ENCODE measurements at places on chromosomes 7 and 10.

GRCh38 chr7:38655833-38656774, 24.9 kb upstream of the AMPH start:
- DNase-seq = no peak

- DNase-seq = peak; percentile 78
These were observed 7.8 kb upstream of the UBE2D1 start for GRCh38 chr10:58326967-58327381.

GRCh38 chr7:2617325-2617905, 14.4 kb upstream of the TTYH3 start:
- DNase-seq = no peak

GRCh38 chr7:128938544-128939074, 882 bp downstream of the IRF5 start:
- DNase-seq = no peak

GRCh38 chr10:70284542-70285475, 1.0 kb upstream of the NPFFR1 start:
- DNase-seq = no peak

DNA sequence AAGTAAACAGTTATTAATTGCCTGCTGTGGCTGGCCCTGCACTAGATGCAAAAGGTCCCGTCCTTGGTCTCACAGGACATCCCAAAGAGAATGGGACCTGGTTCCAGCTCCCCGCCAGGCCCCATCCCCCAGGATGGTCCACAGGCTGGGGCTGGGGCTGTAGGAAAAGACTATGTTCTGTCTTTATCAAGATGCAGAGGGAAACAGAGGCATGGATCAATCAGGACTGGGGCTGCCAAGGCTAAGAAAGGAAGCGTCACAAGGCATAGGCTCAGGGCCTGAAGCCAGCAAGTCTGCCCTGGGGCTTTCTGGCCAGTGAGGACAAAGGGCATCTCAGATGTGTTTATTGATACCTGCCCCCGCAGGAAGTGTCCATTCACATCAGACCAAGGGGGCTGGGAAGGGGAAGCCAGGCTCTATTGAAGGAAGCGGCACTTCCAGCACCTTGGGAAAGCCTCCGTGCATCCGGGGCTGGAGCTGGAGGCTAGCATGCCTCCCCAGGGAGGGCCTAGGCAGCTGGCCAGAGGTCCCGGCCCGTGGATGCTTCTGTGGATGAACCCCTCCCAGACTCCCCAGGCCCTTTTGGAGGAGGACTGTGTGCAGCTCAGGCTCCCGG, 5.8 kb downstream of the VSIR start:
- DNase-seq = peak; percentile 64

- no peak for DNase-seq
These were observed 25.2 kb downstream of the NUB1 start for GRCh38 chr7:151366880-151367222.

DNA sequence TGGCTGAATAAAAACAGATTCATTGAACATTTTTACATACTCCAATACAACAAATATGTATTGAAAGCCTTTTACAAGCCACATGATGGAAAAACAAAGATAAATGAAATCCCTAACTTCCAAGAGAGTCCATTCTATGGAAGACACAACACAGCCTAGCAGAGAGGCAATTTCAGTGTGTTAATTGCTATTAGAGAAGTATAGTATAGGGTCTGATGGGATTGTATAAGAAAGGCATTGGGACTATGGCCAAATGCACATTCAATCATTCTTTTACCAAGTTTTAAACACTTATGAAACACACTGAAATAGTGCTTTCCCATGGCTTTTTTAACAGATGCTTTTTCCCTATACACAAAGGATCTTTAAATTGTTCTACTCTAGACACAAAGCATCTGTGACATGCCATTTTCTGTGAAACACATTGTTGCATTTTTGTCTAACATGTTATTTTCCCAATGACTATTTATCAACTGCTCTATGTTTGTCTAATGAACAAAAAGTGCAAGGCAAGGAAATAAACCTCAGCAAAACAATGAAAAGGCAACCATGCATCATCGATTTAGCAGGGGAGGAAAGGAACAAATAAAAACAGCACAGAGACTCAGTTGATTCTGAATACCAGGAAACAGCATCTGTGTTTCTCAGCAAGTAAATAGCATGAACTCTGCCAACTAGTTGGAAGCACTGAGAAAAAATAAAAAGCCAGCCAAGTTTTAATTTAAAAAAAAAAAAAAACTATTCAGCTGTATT, 42.4 kb upstream of the PHYHIPL start:
- DNase-seq = no peak

- DNase-seq = peak; percentile 21
These were observed 66.9 kb upstream of the SLC25A13 start for GRCh38 chr7:96388620-96389383.

DNA sequence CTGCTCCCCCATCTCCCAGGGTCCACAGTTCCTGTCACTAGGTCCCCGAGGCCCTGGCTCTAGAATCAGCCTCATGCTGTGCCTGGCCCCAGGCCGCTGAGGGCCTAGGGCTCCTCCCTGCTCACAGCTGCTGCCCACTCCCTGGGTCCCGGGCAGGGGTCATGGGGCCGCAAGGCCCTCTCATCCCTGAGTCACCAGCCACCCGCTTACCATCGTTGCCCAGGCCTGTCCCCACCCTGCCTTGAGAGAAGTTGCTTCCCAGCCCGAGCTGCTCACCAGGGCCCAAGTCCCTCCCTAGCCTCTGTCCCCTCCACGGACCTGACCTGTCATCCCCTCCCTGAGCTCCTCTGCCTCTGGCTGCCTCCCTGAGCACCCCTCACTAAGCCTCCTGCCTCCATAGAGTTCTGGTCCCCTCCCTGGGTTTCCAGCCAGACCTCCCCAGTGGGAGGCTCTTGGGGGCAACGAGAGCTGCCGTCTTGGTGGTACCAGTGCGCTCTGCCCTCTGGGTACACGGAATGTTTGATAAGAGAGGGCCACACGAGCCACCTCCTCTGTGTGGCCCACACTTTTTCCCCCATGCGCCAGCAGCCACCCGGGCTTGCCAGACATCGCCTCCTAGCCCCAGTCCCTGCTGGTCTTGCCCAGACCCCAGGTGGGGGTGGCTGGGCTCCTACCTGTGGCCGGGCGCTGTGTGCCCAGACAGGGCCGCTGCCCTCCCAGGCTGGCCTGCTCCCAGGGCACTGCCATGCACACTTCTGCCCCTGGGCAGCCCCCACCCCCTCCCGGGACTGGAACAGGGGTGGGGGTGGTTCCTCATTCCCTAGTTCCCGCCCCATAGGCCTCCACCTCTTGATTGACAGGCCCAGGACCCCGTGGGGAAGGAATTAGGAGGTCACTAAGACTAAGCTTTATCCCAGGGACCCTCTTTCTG, 21.3 kb downstream of the MLXIPL start:
- no peak for DNase-seq

GRCh38 chr10:103843045-103843444, 12.3 kb downstream of the SH3PXD2A start:
- DNase-seq = no peak

DNA sequence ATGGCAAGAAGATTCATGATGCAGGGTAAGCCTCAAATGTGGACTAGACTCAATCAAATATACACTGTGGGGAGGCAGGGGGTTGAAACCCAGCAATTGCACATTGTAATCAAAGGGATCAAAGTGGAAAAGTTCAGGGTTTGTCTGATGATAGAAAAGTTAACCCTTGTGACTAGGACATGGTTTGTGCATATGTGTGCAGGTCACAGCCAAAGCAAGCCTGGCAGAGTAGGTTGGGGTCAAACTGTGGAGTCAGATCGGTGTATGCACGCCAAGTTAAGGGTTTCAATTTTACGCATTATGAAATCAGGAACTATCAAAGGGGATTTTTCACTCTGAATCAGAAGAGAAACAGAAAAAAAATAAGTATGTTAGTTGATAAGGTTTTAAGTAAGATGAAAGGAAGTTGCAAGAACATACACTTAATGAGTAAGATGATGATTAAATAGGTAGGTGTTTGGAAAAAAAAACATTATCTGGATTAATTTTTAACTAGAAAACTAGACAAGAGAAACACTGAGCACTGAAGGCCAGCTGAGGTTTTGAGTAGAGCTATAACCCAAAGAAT, 188.3 kb downstream of the DGKB start:
- DNase-seq = no peak

DNA sequence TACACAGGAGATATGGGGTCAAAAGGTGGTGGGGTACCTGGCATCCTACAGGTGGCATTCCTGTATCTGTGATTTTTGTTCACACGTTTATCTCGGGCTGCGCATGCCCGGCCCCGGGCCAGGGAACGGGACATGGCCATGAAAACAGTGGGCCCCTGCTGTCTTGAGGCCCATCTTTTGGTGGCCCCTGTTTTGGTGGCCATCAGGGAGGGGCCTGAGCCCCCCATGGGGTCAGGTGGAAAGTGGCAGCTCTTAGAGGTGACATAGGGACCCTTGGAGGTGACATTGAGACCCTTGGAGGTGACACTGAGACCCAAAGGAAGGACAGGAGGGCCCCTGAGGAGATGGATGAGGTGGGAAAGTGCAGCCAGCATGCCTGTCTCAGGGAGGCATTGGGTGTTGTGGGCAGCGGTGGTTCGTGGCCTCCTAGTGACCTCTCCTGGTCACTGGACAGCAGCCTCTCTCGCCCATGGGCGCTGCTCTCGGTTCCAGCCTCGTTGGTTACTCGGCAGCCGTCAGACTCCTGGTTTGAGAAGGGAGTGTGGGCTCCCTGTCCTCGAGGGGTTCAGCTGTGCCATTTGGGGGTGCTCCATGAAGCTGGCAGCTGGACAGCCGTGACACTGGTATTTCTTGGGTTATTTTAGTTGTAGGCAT, 39.9 kb downstream of the INPP5A start:
- no peak for DNase-seq

DNA sequence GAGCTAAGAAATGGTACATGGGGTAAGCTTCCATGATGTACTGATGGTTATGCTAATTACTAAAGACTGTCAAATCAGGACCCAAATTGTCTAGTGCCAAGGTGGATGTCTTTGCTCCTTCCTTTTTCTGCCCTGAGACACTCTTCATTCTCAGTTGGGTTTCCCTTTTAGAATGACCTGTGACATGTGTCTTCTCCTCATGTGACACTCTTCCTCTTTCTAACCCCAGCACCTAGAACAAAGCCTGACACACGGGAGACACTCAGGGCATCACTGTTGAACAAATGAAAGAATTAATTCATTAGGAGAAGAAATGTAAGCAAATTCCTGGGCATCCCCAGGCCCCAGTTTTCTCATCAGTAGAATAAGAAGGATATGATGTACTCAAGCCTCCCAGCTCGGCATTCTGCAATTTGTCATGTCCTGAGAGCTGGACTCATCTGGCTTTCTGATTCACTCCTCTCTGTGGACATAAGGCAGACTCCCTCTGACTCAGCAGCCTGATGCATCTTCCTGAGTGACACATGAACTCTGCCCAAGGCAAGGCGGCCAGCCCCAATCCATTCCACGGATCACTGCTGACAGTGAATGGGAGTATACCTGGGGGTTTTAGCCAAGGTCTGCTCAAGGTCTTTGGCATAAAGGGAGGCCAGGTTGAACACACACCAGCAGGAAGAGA, 473.8 kb downstream of the KCNMA1 start:
- peak; percentile 70 for DNase-seq

DNA sequence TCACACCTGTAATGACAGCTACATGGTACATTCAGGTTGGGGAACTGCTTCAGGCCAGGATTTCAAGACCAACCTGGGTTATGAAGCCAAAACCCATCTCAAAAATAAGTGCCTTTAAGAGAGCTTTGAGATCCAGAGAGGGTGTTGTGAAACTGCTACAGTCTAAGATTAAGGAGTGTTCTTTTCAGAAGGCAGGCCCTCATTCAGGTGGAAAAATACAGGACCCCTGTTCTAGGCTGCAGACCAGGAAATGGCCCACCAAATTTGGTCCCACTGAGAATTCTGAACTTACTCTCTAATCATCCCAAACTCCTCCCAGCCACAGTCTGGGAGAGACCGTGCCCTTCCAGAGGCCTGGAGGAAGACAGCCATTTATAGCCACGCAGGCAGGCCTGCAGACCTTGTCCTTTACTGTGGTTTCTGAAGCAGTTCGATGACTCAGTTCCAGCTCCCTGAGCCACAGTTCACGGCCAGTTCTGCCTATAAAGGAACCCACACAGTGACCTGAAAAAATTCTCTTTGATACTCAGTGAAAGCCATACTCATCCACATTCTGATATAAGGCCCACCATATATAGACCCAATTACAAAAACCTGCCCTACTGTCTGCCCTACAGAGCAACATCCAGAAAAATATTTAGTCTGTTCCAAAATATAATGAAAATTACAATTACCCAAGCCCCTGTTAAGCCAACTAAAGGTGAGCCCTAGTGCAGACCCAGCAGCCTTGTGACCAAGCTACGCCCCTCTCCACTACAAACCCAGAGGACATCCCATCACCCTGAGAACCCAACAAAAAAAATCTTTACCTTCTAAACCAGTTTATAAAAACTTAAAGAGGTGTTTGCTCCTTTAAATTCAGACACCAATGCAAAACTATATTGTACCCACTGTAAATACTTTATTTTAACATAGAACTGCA, 21.2 kb downstream of the ZNF680 start:
- peak; percentile 11 for DNase-seq

DNA sequence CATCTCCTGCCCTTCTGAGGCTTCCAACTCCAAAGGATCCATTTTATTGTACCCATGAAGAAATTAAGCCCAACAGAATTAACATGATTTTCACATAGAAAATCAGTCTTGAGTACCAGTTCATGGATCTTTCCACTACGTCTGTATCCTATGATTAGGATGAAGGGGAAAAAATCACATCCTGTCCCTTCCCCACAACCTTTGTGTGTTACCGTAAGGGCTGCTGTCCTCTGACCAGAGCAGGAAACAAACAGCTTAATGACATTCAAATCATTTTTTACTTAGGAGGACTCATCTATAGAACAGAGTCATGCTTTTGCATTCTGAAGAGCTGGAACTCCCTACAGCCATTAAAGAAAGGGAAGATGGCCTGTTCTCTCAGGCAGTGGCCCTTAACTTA, 241.5 kb downstream of the DYNC1I1 start:
- DNase-seq = no peak

DNA sequence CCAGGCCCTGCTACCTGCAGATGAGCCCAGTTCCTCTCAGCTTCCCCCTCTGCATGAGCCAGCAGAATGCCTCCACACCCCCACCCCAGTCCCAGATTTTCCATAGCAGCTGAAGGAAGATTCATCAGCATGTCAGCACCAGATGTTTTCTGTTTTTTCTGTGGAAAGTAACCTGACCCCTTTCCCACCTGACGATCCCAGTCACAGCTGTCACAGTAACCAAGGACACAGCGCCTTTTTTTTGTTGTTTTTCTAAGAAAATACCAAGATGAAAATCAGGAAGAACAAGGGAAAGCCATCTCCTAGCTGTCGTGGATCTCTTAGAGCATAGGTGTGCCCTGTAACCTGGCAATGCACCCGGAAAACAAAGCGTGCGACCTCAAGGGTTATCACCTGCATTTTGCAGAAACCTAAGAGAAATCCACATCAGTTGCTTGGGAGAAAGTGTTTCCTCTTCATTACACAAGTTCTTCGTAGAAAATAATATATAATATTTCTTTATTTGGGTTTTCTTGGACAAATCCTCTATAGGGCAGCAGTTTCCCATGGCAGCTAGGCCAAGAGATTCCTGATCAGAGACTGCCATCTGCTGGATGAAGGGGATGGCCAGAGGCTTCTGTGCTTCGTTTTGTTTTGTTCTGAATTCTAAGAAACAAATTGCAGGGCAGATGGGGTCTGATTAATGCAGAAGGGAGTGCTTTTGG, 401.9 kb downstream of the TNS3 start:
- peak; percentile 65 for DNase-seq
